DMS 273 treated with DMSO at 0.1 percent for 48 hours (cell line): ENCODE measurements at places on chromosomes 5 and 9.

DNA sequence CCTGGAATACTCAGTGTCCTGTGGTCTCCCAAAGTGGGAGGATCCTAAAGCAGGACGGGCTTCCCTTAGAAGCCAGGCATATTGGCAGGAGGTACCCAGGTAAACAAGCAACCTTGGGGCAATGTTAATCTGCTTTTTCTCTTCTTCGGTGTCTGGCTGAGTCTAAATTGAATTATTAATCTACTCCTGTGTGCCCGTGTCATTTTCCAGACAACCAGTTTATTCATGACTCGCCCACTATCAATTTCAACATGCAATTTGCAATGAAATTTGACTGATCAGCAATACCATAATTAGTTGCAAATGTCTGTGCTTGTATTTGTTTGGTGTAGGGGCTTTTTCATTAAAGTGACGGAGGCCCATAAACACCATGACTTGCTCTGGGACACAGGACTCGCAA, 32.9 kb upstream of the JADE2 start:
- no peak for DNase-seq

GRCh38 chr9:5854063-5854790, 21.3 kb upstream of the ERMP1 start:
- no peak for DNase-seq

DNA sequence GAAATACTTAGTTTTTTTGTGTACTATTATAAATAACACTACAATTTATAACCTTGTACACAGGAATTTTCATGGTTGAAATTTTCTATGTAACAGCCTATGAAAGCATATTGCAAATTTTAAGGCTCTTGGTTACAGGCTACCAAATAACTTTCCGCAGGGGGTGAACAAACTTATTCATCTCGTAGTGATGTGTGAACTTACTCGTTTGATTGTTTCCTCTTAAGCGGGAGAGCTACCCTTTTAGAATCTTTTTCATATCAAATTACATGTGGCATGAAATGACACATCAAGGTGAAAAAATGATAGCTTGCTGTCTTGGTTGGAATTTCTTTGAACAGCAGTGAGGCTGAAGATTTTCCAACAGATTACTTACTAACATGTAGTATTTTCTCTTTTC, 90.8 kb upstream of the GNA14 start:
- no peak for DNase-seq

DNA sequence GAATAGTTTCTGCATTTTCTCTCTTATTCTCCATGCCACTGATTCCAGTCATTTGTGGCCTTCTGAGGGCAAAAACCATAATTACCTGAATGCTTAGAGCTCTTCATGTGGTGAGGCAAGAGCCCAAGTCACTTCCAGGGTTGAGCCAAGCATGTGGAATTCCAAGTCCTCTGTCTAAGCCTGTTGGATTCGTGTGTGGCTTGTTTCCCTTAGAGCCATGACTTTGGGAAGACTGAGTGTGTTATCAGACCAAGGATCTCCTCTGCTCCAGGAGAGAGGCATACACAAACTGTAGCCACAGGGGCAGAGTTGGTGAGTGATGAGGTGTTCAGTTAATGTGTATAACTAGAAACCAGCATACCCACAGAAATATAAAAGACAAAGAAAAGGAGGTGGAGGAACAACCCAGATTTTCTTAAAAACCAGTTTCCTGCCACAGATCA, 27.1 kb downstream of the SLC22A5 start:
- no peak for DNase-seq

GRCh38 chr9:71767776-71768321, 464 bp downstream of the CEMIP2 start:
- no peak for DNase-seq

- DNase-seq: no peak
These were observed 345.7 kb upstream of the SLC30A5 start for GRCh38 chr5:68748101-68748500.

DNA sequence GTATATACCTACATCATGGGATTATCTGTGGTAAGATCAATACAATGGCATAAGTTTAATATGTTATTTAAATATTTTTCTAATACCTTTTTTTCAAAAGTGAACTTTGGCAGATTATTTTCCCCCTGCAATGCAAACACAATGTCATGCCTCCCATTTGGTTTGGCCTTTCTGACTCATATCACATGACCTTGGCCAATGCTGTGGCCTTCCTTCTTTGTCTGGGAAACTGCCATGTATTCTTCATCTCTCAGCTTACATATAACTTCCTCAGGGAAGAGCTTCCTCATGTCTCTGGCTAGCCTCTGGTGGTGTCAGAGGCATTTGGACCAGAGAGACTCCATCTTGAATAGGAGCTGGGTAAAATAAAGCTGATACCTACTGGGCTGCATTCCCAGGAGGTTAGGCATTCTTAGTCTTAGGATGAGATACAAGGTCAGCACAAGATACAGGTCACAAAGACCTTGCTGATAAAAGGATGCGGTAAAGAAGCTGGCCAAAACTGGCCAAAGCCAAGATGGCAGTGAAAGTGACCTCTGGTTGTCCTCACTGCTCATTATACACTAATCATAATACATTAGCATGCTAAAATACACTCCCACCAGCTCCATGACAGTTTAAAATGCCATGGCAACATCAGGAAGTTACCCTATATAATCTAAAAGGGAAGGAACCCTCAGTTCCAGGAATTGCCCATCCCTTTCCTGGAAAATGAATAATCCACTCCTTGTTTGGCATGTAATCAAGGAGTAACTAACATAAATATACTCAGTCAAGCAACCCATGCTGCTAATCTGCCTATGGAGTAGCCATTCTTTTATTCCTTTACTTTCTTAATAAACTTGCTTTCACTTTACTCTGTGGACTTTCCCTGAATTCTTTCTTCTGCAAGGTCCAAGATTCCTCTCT, 76.0 kb downstream of the C9orf153 start:
- no peak for DNase-seq

DNA sequence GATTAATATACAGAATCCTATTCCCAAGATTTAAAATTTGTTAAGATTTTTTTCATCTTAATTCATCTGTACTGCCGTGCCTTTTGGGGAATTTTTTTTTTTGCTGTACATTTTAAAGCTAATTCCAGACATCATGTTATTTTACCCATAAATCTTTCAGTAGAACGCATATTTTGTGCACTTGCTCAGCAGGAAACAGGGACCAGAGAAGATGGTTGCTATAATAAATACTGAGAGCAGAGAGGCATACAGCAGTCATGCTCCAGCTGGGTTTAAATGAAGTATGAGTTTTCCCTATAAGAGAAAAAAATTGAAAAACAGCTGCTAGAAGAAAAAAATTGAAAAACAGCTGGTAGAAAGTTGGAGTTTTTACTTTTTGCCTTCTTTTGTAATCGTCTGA, 196.9 kb upstream of the PUM3 start:
- no peak for DNase-seq

DNA sequence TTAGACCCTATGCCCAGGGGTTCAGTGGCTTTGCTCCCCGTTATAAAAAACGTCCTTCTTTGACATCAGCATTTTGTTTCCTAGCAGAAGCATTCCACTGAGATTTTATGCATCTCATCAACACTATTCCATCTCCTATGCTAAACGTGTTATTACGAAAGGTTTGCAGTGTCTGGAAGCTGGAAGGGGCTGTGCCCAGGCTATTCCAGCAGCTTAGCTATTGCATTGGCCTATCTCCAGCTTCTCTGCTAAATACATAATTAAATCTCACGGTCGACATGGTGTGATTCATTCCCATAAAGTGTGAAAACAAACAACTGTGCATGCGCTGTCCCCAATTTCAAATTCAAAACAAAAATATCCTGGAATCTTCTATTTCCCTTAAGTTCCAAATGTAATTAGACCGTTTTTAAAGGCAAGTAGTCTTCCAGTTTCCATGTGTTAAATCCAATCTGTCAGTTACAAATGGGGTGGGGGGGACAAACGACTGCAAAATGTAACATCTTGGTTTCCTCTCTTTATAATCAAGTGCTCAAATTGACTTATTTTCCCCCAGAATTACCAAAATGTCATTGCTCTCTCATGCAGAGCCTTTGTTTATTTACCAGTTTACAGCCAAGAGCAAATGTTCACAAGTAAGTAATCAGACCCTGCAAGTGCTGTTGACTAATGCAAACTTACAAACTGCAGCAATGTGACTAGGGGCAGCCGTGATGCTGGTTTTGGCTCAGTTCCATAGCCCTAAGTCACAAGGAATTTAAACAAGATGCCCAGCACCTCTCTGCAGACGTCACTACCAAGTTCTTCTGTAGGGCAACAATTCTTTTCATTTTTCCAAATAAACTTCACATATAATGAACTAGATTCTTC, 212.3 kb upstream of the RORB start:
- no peak for DNase-seq

GRCh38 chr9:135724186-135724787, 22.3 kb downstream of the KCNT1 start:
- DNase-seq: no peak

DNA sequence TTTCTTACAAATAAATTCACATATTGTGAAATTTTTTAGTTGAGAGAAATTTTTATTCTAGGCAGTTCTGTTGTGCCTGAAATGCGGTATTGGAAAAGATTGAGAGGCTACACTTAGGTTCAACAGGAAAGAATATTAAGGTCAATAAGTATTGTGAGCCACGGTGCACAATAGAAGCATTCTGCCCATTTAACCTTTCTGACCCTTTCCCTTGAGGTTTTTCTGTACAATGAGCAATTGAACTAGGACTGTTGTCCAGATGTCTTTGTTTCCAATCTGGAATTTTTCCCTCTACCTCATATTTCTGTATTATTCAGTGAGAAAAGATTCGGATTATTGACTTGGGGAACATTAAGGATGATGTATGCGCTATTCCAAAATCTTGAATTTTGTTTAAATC, 205.2 kb downstream of the NR3C1 start:
- DNase-seq: no peak

- DNase-seq: no peak
These were observed 94.8 kb upstream of the SEMA6A start for GRCh38 chr5:116669261-116670031.

DNA sequence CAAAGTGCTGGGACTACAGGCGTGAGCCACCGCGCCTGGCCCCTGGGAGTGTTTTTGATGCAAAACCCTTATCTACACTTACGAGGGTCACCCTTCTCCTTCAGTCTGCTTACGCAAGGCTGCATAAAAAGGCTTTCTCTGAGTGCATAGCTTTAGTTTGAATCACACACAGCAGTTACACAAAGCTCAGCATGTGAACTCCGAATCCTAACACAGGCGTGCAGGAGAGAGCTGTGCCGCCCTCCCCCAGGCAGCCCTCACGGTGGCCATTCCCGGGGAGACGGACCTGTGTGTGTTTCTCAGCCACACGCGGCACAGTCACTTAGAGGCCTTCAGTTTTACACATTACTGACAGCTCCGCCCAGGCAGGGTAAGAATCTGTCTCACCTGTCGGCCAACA, 26.7 kb downstream of the EXD3 start:
- no peak for DNase-seq

DNA sequence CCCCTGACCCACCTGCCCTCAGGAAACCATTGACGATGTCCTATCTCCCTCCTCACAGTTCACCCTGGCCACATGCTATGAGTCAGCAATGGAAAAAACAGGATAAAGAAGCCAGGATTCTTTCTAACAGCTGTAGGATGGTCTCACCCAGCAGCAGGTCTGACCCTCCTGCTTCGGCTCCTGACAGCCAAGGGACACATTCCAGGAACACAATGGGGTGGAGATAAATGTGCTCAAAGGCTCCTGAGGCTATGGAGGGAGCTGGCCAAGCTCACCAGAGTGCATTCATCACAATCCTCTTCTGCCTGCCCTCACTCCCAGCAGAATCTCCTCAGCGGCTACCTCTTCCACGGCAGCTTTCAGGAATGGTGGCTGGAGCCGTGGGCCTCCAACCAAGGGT, 170.3 kb downstream of the PJA2 start:
- no peak for DNase-seq

- DNase-seq: no peak
These were observed 65.0 kb downstream of the HSD17B3 start for GRCh38 chr9:96236854-96237550.

DNA sequence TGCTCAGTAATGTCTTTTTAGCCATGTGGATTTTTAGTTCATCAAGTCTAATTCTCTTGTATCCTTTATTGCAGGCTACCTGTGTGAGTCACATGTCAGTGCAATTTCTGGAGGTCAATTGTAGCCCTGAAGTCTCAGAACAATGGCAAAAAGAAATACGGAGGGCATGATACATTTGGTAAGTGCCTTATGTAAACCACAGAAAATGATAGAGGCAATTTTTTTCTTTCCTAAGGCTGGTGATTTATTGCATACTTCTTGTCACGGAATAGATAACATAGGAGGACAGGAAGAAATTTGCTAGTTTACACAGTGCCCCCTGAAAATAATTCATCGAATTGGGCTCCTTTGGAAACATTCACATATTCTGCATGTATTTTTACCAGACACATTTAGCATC, 235.9 kb downstream of the DMRTA1 start:
- no peak for DNase-seq

DNA sequence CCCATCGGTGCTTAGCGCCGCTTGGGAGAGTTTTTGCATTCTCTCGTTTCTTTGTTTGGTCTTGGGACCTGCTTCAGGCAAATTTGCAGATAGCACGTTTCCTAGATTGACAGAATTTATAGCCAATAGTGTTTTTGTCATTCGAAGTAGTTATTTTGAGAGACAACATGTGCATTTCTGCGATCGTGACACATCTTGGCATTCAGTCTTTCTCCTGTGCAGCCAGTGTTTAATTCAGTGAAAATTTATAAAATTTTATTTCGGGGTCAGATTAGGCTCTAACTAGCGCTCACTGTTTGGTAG, 830 bp downstream of the PRRC1 start:
- no peak for DNase-seq

DNA sequence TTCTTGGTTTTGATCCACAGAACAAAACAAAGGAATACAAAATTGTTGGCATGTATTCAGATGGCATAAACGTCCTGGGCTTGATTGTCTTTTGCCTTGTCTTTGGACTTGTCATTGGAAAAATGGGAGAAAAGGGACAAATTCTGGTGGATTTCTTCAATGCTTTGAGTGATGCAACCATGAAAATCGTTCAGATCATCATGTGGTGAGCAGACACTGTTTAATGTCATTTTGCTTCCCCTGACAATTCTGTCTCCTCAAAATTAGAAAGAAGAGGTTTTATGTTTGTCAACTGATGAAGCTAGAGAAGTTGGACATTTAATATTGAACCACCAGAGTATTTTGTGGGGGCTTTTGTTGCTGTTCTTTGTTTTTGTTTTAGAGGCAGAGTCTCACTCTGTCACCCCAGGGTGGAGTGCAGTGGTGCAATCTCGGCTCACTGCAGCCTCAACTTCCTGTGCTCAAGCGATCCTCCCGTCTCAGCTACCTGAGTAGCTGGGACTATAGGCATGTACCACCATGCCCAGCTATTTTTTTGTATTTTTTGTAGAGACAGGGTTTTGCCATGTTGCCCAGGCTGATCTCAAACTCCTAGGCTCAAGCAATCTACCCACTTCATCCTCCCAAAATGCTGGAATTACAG, 82.0 kb downstream of the SLC1A1 start:
- DNase-seq: no peak

DNA sequence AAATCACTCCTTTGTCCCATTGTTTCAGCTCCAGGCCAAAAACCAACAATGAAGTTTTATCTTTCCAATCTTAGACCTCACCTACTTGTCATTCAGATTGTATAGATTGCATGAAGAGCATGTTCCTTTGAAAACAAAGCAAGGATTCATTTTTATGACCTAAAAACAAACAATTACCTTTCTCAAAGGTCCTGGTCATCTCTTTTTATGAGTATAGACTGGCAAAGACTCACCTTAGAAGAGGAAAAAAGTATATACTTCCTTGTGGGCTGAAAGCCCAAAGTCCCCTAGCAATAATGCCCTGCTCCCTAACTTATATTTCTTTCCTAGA, 28.4 kb upstream of the TLE1 start:
- no peak for DNase-seq
